NCI-H2081 treated with DMSO at 0.1 percent for 48 hours (cell line): ENCODE measurements at places on chromosomes 1 and 21.

GRCh38 chr1:70947835-70948234, 99.8 kb downstream of the PTGER3 start:
- DNase-seq = no peak

DNA sequence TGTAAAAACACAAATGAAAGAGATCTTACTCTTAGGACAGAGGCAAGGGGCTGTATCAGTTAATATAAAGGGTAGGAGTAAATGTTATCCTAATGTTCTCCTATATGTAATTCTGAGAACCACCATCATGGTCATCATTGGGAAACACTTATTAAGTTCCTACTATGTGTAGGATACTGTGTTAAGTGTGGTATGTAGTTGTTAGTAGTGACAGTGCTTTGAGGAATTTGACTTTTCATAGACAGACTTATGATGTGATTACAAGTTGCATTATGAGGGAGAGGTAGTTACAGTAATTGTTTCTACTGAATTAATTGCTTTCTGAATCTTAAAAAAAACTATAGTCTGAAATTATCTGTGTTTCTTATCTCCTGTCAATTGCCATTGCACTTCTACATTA, 51.8 kb upstream of the PGD start:
- DNase-seq = no peak

- DNase-seq = no peak
These were observed 119.1 kb downstream of the RRAGC start for GRCh38 chr1:38740487-38740886.

GRCh38 chr21:15309721-15310120, 244.9 kb upstream of the NRIP1 start:
- no peak for DNase-seq
